Tibial nerve (tissue), 4 donors: ENCODE measurements at places on chromosomes 6 and 20. TPM values are rescaled to one million over a fixed set of nuclear protein-coding genes. Genes with fewer than 3 reads are reported as not detected.

GRCh38 chr6:42204768-42205282 lies 10.1 kb upstream of the GUCA1B start:
- no peak overlapping the region for H3K4me3 ChIP-seq
- peaks cover 97% of the 10 kb centered on the region for H3K36me3 ChIP-seq
- H3K27me3 ChIP-seq: no peaks in the 10 kb centered on the region
- no peak for DNase-seq

DNA sequence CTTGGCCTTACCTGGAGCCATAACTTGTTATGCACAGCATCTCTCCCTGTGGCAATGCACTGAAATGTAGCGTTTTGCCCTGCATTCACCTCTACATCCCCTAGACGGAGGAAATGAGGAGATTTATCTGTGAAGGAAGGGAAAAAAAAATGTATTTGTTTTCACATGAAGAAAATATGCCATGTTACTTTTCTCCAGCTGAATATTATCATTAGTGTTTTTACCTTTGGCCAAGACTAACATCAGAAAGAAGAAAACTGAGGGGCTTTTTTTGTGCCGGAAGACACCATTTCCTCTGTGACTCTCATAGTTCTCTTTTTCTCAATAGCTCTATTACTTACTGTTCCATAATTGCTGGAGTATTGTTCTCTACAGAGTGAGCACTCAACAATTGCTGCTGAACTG lies 280.4 kb downstream of the PTPRK start:
- no peaks in the 10 kb centered on the region for H3K36me3 ChIP-seq
- no peaks in the 10 kb centered on the region for H3K4me1 ChIP-seq
- H3K27me3 ChIP-seq: no peaks in the 10 kb centered on the region
- no peak overlapping the region for H3K4me3 ChIP-seq
- H3K27ac ChIP-seq: no peak overlapping the region

DNA sequence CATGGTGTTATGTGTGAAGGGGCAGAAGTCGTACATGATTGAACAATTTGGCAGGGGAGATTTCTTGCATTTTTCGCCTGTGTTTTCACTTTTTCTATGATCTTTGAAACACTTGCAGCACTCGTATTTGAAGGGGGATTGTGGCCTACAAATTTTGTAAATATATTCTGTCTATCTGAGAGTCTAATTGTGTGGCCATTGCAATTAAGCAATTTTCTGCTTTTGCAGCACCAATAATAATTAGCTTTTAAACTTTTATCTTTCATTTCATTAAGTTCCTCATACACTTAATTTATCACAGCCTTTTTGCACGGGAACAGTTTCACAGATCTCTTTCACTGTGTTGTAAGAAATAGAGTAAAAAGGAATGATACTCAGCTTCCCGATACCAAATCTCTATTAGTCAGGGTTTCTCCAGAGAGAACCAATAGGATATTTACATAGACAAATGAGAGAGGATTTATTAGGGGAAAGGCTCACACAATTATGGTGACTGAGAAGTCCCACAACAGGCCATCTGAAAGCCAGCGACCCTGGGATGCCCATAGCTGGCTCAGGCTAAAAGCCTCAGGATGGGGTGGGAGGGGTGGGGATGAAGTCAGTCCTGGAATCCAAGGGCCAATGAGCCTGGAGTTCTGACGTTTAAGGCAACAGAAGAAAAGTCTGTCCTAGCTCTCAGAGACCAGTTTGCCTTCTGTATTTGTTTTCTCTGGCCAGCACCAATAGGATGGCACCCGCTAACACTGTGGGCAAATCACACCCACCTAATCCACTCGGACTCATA lies 58.3 kb downstream of the KIF6 start:
- H3K36me3 ChIP-seq: no peaks in the 10 kb centered on the region
- H3K4me3 ChIP-seq: no peak overlapping the region
- H3K4me1 ChIP-seq: peaks cover 4% of the 10 kb centered on the region
- H3K27ac ChIP-seq: peak overlapping the region; percentile 8
- DNase-seq: no peak

DNA sequence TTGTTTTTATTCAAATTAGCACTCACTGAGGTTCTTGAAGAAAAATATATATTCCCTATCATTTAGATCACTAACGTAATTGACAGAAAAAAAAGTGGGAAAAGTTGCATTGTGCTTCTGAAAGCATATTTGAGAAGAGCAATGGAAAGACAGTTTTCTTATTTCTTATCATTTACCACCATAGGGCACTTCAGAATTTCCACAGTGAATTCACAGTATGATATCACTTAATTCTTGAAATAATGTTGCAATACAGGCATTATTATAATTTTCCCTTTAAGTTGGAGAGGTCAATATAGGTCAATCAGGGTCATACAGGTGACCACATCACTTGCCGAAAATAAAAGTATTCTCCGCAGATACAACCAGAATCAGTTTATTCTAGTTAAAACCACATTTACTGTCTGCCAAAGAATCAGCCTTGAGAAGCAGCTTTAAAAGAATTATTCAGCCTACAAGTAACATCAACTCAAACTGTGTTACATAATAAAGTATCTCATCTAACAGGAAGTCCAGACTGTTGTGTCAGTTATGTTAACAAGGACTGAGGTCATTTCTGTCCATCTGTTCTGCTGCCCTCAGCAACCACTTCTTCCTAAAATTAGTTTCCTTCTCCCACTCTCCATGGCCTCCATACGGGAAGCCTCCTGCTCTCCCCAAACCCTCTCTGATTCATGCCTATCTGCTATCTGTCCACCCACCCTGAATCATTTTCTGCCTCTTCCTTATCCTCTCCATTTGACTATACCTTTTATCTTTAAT lies 121.2 kb downstream of the SIM1 start:
- DNase-seq: no peak
- H3K36me3 ChIP-seq: no peaks in the 10 kb centered on the region
- no peak overlapping the region for H3K27ac ChIP-seq
- no peaks in the 10 kb centered on the region for H3K27me3 ChIP-seq

CD83 gene
- total RNA-seq: 3.3 TPM

- H3K27me3 ChIP-seq: no peaks in the 10 kb centered on the region
- no peaks in the 10 kb centered on the region for H3K4me1 ChIP-seq
- no peak overlapping the region for H3K4me3 ChIP-seq
- DNase-seq: no peak
These were observed 82.5 kb upstream of the PDE10A start for GRCh38 chr6:165745492-165745891.

DNA sequence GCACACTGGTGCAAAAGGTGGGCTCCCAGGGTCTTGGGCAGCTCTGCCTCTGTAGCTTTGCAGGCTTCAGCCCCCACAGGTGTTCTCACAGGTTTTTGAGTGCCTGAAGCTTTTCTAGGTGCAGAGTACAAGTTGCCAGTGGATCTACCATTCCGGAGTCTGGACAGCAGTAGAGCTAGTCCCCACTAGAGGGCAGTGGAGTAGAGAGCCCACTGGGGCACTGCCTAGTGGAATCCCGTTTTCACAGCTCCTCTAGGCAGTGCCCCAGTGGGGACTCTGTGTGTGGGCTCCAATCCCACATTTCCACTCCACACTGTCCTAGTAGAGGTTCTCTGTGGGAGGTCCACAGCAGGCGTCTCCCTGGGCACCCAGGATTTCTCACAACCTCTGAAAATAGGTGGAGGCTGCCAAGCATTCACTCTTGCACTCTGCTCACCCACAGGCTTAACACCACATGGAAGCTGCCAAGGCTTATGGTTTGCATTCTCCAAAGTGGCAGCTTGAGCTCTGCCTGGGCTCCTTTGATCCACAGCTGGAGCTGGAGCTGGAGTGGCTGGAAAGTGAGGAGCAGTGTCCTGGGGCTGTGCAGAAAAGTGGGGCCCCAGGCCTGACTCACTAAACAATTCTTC lies 86.3 kb upstream of the PROKR2 start:
- no peaks in the 10 kb centered on the region for H3K27me3 ChIP-seq
- H3K4me3 ChIP-seq: no peak overlapping the region
- no peak overlapping the region for H3K27ac ChIP-seq
- no peaks in the 10 kb centered on the region for H3K4me1 ChIP-seq
- H3K36me3 ChIP-seq: no peaks in the 10 kb centered on the region
- no peak for DNase-seq

GRCh38 chr20:44843876-44844275 lies 33.5 kb upstream of the RIMS4 start:
- H3K27ac ChIP-seq: no peak overlapping the region
- no peak overlapping the region for H3K4me3 ChIP-seq
- no peaks in the 10 kb centered on the region for H3K4me1 ChIP-seq

DNA sequence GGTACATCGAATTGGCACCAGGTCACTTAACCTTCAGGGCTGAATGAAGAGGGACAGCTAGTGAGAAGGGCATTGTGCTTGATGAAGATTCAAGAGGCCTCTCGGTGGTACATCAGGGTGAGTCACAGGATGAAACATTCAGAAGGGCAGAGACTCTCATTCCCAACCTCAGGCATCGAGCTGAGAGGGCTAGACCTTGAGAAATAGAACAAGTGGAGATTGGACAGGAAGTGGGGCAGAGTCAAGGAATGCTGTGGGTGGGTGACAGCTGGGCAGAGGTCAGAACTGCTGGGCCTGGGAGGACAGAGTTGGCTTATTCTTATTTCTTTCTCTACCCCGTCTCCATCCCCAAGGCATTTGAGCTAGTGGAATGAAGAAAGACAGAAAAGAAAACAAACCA lies 126.0 kb downstream of the SCML4 start:
- peak overlapping the region; percentile 43 for H3K27ac ChIP-seq
- DNase-seq: no peak
- H3K4me1 ChIP-seq: no peaks in the 10 kb centered on the region
- H3K27me3 ChIP-seq: no peaks in the 10 kb centered on the region
- H3K36me3 ChIP-seq: no peaks in the 10 kb centered on the region

KIF6 gene
- not detected for total RNA-seq

DNA sequence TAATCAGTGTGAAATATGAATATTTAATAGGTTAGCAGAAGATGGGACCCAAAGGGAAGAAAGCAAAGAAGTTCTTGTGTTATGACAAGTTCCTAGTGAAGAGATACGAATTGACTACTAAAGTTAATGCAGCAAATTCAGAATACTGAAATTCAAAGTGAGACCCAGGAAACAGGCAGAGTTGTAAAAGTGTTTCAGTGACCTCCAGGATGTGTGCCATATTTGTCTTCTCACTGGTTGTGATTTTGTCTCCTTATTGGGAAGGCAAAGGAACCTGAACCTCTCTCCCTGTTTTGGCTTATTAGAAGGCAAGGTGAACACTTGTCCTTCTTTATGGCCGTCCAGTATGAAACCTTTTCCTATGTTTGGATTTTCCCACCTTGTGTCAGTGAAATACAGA lies 51.8 kb upstream of the DTNBP1 start:
- H3K36me3 ChIP-seq: no peaks in the 10 kb centered on the region
- no peaks in the 10 kb centered on the region for H3K4me1 ChIP-seq
- H3K27ac ChIP-seq: no peak overlapping the region
- no peak overlapping the region for H3K4me3 ChIP-seq

LPA gene
- not detected for total RNA-seq

BFSP1 gene
- 0.39 TPM for total RNA-seq

- DNase-seq: no peak
- H3K36me3 ChIP-seq: no peaks in the 10 kb centered on the region
- no peaks in the 10 kb centered on the region for H3K4me1 ChIP-seq
- H3K27ac ChIP-seq: no peak overlapping the region
- no peaks in the 10 kb centered on the region for H3K27me3 ChIP-seq
These were observed 89.7 kb downstream of the MDGA1 start for GRCh38 chr6:37607944-37608343.

GRCh38 chr6:148934539-148934938 lies 187.7 kb downstream of the UST start:
- H3K4me1 ChIP-seq: no peaks in the 10 kb centered on the region
- no peaks in the 10 kb centered on the region for H3K27me3 ChIP-seq
- no peaks in the 10 kb centered on the region for H3K36me3 ChIP-seq
- DNase-seq: no peak
